ENCODE measurements at places on chromosomes 6 and 20.

- DNase-seq = no peak
Measured at GRCh38 chr6:155830531-155830930, 374.9 kb upstream of the NOX3 start.

GRCh38 chr6:92369309-92369708 is 1050.0 kb downstream of the EPHA7 start:
- DNase-seq = no peak

GRCh38 chr20:62548471-62548870 is 72.7 kb upstream of the GATA5 start:
- DNase-seq = no peak

- no peak for DNase-seq
Measured at GRCh38 chr6:155454471-155454870, 1.2 kb downstream of the NOX3 start.

DNA sequence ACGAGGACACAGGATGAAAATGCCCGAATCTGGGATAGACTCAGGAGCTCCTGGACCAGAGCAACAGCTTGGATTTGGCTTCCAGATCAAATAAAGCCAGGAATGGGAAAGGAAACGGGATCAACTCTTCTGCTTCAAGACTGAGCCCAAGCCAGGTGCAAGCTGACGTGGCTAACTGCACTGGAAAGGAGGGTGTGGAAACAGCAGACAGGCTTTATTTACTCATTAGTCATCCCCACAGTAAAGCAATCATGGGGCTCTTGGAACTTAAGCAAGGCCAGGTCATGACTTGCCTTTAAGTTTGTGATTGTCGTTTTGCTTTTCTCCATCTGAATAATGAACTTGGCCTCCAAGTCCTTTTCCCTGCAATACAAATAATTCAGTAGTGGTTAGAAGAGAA is 45.2 kb downstream of the KIF16B start:
- no peak for DNase-seq

GRCh38 chr6:138862456-138862855 is 66.6 kb downstream of the ECT2L start:
- DNase-seq = no peak

DNA sequence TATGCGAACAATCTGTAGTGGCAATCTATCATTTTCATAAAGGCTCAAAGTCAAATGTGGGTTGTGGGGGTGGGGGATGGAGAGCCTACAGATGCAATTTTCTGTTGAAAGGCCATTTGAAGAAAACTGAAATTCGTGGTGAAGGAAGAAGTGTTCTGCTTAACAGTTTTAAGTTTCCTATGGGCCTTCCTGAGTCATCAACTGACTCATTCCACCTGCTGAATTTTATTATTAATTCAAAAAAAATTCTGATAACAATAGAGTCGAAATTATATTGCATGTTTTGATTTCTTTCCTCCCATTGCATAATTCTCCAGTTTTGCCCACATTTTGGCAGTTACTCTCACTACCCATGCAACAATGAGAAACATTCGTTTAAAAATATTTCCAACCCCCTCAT is 622.3 kb upstream of the ARID1B start:
- DNase-seq = no peak

- DNase-seq = no peak
Measured at GRCh38 chr20:34200023-34200422, 41.2 kb upstream of the ASIP start.

- DNase-seq = no peak
Measured at GRCh38 chr6:37101991-37102298, 68.0 kb upstream of the PIM1 start.

GRCh38 chr20:51204794-51205193 is 181.9 kb upstream of the KCNG1 start:
- DNase-seq = no peak

All from CD4-positive, alpha-beta T cell treated with Interleukin-21 for 1 hour (primary cell).